ENCODE measurements at places on chromosomes 11 and 22. TPM values are rescaled to one million over a fixed set of nuclear protein-coding genes. Genes with fewer than 3 reads are reported as not detected.

- no peak for DNase-seq
Observed at GRCh38 chr11:910044-910588, 494 bp downstream of the CHID1 start.

- DNase-seq = peak; percentile 62
Observed at GRCh38 chr11:134024420-134025081, 44.3 kb upstream of the JAM3 start.

The TBX10 gene
- total RNA-seq = not detected

The MUC6 gene
- not detected for total RNA-seq

The C11orf16 gene
- not detected for total RNA-seq

The NAV2 gene
- 0.75 TPM for total RNA-seq
